ENCODE measurements at places on chromosomes 2 and 18.
A peak's percentile ranks its signal among the peaks of the same experiment; 100 is the strongest.

GRCh38 chr2:232449964-232450363 is 6.0 kb upstream of the ALPI start:
- no peak for DNase-seq

- peak; percentile 85 for DNase-seq
Observed at GRCh38 chr2:190718652-190719526, 70.0 kb downstream of the NAB1 start.

- no peak for DNase-seq
Observed at GRCh38 chr2:168208652-168209051, 38.7 kb downstream of the STK39 start.

GRCh38 chr2:197170208-197170607 is 140.4 kb downstream of the ANKRD44 start:
- peak; percentile 39 for DNase-seq

- no peak for DNase-seq
Observed at GRCh38 chr2:151851761-151852160, 23.5 kb upstream of the ARL5A start.

- no peak for DNase-seq
Observed at GRCh38 chr2:169010633-169011460, 20.3 kb downstream of the ABCB11 start.

GRCh38 chr2:190640117-190640516 is 8.8 kb upstream of the NAB1 start:
- DNase-seq: no peak

GRCh38 chr2:2843969-2844548 is 513.0 kb upstream of the MYT1L start:
- no peak for DNase-seq

DNA sequence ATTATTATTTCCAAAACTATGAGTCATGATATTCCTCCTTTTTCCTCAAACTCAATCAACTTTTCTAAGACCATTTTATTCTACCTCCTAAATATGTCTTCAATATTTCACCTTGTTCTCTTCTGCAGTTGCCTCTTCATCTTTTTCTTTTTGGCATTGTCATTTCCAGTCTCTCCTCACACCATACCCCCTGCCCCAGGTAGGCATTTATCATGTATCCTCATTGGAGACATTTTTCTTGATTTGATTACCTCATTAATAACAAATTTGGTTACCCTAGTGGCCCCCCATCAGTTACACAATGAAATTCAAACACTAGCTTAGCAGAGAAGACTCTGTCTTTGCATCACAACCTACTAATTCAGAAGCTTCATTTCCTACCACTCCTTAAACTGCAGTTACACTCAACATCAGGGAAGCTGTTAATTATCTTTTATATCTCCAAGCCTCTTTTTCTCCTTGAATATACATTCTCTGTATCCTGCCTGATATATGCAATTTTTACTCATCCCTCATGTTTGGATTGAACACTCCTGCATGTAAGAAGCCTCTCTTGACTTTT is 133.0 kb downstream of the IKZF2 start:
- no peak for DNase-seq

GRCh38 chr2:5479265-5479928 is 212.8 kb upstream of the SOX11 start:
- DNase-seq: no peak

GRCh38 chr18:8097399-8097798 is 511.8 kb upstream of the RAB12 start:
- DNase-seq: no peak

DNA sequence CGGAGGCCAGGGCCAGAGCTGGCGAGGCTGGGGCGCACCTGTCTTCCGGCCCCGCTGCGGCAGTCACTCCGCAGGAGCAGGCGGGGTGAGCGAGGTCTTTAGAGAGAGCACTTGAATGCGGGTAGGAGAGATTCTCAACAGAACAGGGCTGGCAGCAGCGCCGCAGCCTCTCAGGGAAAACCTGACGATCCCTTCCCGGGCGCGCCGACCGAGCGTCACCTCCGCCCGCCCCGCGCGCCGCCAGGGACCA is 526 bp downstream of the PRKRA start:
- DNase-seq: no peak

DNA sequence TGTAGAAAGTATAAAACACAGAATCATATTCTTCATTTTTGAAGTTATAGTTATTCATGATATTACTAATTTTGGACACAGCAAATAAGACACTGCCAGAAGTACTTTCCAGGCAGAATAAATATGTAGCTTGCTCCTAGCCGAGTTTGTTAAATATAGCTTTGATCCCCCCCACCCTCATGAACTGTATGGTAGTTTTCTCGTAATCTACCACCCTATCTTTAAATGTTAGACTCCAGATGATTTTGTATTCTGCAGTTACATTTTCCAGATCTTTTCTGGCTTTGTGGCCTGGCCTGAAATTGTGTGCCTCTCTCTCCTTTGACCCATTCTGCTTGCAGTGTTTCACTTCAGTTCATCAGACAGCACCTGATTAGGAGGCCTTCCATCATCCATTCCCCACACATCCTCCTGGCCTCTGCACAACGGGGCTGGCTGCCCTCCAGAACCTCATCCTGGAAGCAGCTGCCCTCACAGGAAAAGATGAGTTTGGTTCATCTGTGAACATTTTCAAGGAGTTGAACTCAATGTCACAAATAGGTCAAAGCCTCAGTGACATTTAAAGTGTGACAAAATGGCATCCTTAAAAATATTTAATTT is 4.7 kb upstream of the KCNJ3 start:
- DNase-seq: no peak

GRCh38 chr18:77059294-77059916 is 73.2 kb downstream of the MBP start:
- DNase-seq: peak; percentile 72

GRCh38 chr2:17800219-17800618 is 16.0 kb upstream of the MSGN1 start:
- DNase-seq: no peak

- peak; percentile 66 for DNase-seq
Observed at GRCh38 chr2:66445076-66445924, 10.4 kb downstream of the MEIS1 start.

- DNase-seq: no peak
Observed at GRCh38 chr18:61741881-61742454, 150.8 kb downstream of the RNF152 start.

DNA sequence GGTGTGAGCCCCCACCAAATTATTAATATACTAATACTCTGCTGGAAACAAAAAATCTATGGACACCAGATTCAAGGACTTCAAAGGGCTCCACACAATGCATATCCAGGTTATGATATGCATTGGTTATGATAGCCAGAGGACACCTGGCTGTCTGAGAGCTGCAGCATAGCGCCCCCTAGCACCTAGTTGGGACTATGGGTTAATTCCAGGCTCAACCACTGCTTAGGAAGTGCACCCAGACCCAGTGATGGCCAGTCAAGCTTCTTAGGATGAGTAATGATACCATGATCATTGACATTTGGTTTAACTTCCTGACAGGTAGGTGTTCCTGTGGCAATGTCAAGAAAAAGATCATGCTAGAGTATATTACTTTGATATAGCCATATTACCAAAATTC is 3.8 kb upstream of the FRZB start:
- no peak for DNase-seq

DNA sequence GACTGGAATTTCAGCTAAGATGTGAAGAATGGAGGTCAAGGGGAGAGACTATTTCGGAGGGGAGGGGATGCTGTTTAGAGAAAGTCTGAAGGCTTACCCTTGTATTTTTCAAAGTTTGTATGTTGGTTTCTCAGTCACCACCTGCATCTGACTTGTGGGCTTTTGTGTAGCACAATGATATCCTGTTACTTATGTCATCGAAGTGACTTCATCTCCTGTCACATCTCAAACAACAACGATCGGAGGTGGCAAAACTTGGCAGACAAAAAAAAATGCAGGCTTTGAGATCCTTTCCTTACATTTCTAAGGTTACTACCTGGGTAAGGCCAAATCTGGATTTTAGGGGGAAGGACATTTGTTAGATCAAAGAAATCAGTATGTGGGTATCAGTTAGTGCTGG is 11.7 kb upstream of the CXCR4 start:
- DNase-seq: no peak

DNA sequence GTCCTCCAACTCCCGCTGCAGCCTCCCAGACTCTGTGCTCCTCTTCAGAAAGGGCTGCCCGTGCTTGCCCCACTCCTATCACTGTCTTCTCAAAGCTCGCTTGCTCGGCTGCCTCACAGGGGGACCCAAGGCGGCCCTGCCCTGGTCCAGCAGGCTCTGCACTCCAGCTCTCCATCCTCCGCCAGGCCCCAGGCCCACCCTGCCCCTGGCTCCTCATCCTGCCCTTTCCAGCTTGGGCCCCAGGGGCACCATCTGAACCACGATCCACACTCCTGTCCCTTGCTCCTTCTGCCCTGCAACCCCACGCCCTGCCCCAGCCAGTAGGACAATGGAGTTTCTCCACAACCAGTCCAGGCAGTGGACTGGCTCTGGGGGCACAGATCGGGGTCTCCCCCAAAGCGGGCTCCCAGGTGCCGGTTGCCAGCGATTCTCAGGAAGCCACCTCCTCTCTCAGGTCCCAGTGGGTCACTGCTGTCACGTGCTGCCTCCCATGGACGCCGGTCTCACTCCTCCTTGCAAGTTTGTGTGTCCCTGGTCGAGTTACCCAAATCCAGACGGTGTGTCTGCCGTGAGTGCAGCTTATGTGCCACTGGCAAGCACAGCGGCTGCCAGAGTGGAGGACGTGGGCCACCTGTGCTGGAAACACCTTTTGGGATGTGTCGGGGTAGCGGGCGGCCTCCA is 238.5 kb downstream of the HDAC4 start:
- DNase-seq: no peak

GRCh38 chr2:38168710-38169480 is 92.9 kb upstream of the CYP1B1 start:
- DNase-seq: peak; percentile 61

DNA sequence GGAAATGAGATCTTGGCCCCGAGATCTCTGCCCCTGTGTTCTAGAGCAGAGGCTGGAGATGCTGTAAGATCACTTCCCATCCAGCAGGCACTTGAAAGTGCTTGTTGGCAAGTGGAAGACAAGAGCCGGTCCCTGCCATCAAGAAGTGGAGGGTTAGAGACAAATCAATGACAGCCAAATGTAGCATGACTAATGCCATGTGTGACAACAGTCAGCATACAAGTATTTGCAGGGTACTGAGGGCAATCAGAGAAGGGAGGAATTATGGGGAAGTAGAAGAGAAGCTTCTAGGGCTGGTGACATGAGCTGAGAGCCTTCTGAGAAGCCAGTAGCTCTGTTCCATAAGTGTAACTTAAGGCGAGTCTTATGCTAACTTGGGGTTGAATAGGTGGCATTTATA is 58.6 kb downstream of the TMEM17 start:
- peak; percentile 15 for DNase-seq

DNA sequence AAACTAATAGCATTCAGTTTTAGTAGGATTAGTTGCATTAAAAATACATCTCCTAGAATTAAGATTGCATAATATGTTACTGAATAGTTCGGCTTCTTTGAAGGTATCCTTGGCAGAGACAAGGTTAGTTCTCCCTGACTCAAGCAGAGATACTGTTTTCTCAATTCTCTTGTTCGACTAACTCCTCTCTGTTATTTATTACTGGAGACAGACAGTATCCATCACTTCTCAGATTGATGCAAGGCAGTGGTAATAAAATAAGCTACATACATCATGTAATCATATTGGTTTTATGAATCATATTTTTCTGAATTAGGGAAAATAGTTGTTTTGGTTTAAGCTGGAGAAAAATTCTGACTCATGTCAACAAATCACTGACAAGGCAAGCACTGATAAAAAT is 134.8 kb downstream of the SLC8A1 start:
- DNase-seq: peak; percentile 21

- peak; percentile 7 for DNase-seq
Observed at GRCh38 chr2:184215745-184216144, 382.6 kb upstream of the ZNF804A start.

- no peak for DNase-seq
Observed at GRCh38 chr2:159156834-159157233, 129.7 kb downstream of the WDSUB1 start.

DNA sequence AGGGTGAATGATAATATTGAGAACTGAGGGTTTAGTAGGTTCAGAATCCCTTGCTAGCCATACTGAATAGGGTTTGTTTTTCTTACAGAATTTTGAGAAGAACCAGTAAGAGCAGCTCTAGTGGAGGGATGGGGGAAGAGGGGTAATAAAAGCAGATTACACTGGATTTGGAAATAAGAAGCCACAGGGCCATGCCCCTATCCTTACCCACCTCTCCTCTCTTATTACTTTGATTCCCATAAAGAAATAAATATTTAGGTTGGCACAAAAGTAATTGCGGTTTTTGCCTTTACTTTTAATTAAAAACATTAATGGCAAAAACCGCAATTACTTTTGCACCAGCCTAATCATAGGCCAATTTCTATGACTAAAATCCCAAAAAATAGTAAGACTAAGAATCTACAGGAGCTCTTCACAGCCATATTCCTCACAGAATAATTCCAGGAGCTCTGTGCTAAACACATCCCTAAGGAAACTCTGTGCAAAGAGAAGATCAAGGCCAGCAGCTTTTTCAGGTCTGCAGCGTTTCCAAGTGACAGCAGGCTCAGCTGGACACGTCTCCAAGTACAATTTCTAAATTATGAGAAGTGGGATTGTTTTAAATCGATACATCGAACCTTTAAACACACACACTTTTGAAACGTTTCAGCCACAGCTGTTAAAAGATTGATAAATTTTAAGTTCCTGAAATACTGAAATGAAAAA is 58.4 kb upstream of the RTN4 start:
- DNase-seq: no peak

DNA sequence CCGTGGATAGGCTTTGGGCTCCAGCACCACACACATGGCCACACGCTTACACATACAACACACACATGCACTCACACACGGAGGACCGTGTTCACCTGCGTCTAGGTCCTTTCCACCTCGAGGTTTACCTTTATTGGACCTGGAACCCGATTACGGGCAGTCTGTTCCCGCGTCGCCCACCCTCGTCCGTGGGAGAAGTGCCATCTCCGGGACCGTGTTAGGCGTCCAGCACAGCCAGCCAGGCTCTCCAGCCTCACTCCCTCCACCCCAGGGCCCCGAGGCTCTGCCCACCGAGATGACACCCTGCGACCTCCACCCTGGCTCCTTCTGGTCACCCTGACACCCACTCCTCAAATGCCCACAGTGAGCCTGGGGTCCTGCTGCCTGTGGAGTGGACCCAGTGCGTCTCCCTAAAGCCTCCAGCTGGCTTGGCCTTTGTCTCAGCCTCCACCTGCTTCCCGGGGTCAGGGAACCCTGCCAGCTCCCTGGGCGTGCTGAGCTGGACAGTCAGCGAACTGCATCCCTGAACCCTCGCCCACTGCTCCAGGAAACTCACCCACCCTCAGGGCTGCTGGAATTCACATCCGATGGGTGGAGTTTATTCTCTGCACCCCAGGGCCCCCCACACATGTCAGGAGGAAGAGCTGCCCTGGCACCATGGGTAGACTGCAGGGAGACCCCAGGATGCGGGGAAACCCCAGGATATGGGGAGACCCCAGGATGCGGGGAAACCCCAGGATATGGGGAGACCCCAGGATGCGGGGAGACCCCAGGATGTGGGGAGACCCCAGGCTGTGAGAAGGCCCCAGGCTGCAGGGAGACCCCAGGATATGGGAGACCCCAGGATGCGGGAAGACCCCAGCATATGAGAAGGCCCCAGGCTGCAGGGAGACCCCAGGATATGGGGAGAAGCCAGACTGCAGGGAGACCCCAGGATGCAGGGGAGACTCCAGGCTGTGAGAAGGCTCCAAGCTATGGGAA is 33.0 kb downstream of the ADI1 start:
- no peak for DNase-seq

GRCh38 chr2:198641161-198641560 is 816.6 kb downstream of the SATB2 start:
- peak; percentile 14 for DNase-seq
